ENCODE measurements at places on chromosomes 2 and 18.

DNA sequence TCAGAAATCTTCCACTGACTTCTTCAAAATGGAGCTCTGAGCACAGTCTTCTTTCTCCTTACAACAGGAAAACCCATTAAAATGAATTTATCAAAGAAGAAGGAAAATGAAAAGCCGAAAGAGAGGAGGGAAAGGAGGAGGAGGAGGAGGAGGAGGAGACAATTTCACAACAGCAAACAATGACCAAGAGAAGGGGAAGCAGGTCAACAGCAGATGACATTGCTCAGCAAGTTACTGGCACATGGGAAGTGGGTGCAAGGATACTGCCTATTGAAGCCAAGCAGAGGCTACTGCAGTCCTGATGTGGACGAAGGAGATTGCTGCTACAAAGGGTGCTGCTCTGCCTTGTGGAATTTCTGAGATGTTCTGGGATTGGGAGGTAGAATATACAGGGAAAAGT lies 268.2 kb upstream of the FBXO11 start:
- no peak for DNase-seq

GRCh38 chr2:71426721-71427120 lies 26.6 kb upstream of the DYSF start:
- DNase-seq = no peak

DNA sequence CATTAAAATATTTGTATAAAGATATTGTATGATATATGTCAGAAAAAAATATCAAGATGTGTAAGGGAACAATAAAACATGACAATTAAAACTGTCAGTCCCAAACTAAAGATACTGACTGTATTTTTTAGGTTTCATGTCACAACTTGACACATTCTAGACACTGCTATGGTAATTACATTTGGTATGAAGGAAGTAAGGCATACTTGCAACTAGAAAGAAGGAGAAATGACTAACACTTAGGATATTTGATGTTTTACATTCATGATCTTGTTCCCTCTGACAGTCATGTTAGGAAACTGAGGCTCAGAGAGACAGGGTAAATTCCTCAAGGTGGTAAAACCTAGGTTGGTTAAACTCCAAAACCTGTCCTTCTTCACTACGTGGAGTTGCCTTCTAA lies 68.3 kb downstream of the TMEFF2 start:
- no peak for DNase-seq

GRCh38 chr2:164039270-164039669 lies 303.5 kb upstream of the FIGN start:
- DNase-seq = no peak

DNA sequence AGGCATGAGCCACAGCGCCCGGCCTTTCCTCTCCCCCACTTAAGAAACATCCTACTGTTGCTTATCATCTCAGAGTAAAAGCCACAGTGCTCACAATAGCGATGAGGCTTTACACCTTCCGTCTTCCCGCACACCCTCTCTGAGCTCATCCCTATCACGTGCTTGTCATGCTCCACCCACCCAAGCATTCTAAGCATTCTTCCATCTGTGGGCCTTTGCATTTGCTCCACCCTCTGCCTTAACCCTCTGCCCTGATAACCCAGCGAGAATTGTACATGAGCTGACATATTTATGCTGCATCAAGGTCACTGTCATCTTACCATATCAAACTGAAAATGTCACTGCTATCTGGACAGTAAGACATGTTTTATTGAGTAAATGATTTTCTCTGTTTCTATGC lies 22.6 kb downstream of the FOXI3 start:
- no peak for DNase-seq

DNA sequence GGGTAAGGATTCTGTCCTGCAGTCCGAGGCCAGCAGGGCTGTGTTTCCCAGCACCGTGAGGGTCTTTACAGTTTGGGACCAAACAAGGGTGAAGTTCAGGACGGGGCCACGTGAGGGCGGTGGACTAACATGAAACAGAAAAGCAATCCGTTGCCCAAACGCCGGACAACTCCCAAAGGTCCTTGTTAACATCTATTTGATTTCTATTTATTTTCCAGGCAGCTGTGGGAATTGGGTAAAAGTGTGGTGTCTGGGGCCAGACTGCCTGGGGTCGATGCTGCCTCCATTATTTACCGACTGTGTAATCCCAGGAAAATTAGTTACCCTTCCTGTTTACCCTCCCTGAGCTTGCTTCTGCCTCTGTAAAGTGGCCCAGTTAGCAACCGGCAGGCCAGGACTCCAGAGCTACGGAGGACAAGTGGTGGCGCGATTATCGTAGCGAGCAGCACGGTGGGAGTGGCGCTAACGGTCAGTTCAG lies 66.3 kb upstream of the TCF7L1 start:
- peak; percentile 55 for DNase-seq

GRCh38 chr2:101976891-101977290 lies 14.9 kb upstream of the IL1R2 start:
- no peak for DNase-seq

- no peak for DNase-seq
Measured at GRCh38 chr2:161946489-161947107, 127.4 kb downstream of the DPP4 start.

DNA sequence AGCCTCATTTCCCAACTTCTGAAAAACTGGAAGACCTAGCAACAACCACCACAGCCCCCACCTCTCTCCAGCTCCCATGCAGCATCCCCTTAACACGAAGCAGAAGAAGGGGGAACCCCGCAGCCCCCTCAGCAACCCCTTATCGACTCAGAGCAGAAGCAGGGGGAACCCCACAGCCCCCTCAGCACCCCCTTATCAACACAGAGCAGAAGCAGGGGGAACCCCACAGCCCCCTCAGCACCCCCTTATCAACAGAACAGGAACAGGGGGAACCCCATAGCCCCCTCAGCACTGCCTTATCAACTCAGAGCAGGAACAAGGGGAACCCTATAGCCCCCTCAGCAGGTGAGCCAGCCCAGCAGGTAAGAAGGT lies 6.7 kb downstream of the SLC66A2 start:
- no peak for DNase-seq

DNA sequence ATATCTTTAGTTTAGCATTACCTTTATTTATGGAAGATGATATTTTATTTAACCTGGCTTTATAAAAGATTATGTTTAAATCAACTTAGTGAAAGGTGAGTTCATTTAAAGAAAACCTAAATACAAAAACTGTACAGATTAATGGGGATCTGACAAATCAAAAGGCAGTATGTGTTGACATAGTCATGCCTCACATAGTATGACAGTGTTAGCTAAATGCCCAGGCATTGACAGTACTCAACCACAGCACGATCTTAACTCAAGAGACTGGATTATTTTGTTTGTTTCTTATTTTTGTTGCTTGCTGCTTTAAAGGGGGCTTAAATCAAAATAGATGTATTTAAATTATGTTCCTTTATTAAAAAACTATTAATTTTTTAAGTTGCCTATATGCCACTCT lies 7.8 kb downstream of the DOK6 start:
- DNase-seq = no peak

DNA sequence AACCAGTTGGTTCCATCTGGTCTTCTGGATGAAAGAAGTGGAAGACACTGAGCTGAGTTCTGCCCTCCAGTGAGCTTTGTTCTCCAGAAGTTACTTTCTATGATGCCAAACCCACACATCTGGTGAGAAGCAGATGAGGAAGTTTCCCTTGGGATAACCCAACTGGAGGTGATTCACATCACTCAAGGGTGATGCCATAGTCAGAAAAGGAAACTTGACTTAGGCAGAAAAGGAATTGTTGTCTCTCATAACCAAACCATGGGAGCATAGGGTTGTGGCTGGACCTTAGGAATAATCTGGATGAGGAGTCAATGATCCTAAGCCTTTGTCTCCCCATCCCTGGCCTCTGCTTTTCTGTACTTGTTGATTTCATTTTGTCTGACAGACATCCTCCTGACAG lies 43.7 kb downstream of the CDC42EP3 start:
- DNase-seq = no peak

- DNase-seq = no peak
Measured at GRCh38 chr2:223797037-223797436, 40.3 kb downstream of the AP1S3 start.

DNA sequence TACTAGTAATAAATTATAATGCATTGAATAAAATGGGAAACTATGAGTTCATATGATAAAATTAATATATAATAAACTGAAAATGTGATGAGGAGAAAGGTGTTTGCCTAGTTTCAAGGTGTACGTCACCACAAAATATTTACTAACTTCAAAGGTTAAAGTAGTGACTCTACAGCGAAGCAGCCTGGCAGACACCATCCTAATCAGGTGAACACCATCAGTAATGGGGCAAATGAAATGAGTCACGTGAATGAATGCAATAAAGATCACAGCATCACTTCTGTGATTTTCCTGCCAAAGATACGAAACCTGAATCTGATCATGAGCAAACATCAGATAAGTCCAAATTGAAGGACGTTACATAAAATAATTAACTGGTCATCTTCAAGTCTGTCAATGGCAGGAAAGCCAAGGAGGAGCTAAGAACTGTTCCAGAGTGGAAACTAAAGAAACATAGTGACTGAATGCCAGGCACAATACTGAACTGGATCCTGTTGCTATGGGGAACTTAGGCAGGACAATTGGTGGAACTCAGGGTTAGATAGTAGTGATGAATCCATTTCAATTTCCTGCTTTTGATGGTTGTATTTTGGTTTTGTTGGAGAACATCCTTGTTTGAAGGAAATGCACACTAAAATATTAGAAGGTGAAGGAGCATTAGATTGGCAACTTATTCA lies 12.1 kb upstream of the NOSTRIN start:
- no peak for DNase-seq
